Stimulated activated CD8-positive, alpha-beta memory T cell treated with anti-CD3 and anti-CD28 coated beads, Interleukin-7, amount 100 ng/mL, for 1 hour (primary cell): ENCODE measurements at places on chromosomes 1 and 21.

GRCh38 chr1:117608115-117608615, 2.3 kb downstream of the TENT5C start:
- no peak for DNase-seq

DNA sequence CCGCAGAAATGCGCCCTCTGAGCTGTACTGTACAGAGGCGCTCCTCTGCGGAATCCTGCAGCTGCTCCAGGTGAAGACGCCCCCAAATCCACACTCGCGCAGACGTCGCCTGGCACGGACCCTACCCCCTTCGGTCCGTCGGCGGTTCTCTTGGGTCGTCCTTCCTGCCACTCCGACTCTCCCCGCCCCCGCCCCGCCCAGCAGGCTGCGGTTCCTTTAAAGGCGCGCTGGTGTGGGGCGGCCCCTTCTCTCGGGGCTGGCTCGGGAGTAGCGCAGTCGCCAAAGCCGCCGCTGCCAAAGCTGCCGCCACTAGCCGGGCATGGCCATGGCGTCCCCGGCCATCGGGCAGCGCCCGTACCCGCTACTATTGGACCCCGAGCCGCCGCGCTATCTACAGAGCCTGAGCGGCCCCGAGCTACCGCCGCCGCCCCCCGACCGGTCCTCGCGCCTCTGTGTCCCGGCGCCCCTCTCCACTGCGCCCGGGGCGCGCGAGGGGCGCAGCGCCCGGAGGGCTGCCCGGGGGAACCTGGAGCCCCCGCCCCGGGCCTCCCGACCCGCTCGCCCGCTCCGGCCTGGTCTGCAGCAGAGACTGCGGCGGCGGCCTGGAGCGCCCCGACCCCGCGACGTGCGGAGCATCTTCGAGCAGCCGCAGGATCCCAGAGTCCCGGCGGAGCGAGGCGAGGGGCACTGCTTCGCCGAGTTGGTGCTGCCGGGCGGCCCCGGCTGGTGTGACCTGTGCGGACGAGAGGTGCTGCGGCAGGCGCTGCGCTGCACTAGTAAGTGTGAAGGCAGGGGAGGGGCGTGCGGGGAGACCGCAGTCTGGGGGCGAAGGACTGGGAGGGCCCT, at the start of gene RASSF5:
Gene RASSF5 (plus strand): TSS at position 248 of the 846 bp plus-strand sequence. CDS start 72 bp downstream, at position 320.
- DNase-seq = peak; percentile 59

- no peak for DNase-seq
Observed at GRCh38 chr1:156862997-156863599, 2.4 kb downstream of the NTRK1 start.

GRCh38 chr1:228174482-228175315, 9.1 kb downstream of the IBA57 start:
- no peak for DNase-seq

DNA sequence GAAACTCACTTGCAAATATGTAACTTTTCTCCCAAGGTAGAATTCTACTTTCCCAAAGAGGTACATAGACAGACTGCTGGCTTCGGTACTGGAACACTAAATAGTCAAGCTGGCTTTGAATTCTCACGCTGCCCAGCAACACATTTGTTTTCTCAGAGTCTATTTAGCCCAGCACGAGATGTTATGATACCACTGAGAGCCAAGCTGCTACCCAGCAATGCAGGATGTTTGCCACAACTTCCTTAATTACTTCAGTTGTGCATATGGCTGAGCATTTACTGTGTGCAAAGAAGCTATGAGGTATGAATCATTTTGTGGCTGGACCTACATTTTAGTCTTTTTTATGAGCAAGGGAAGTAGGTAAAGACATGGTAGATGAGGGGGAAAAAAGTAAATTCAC, 793.2 kb downstream of the PLA2G4A start:
- DNase-seq = no peak

- no peak for DNase-seq
Observed at GRCh38 chr1:102191723-102192122, 195.0 kb upstream of the OLFM3 start.

- no peak for DNase-seq
Observed at GRCh38 chr1:182215764-182216163, 154.3 kb upstream of the ZNF648 start.

DNA sequence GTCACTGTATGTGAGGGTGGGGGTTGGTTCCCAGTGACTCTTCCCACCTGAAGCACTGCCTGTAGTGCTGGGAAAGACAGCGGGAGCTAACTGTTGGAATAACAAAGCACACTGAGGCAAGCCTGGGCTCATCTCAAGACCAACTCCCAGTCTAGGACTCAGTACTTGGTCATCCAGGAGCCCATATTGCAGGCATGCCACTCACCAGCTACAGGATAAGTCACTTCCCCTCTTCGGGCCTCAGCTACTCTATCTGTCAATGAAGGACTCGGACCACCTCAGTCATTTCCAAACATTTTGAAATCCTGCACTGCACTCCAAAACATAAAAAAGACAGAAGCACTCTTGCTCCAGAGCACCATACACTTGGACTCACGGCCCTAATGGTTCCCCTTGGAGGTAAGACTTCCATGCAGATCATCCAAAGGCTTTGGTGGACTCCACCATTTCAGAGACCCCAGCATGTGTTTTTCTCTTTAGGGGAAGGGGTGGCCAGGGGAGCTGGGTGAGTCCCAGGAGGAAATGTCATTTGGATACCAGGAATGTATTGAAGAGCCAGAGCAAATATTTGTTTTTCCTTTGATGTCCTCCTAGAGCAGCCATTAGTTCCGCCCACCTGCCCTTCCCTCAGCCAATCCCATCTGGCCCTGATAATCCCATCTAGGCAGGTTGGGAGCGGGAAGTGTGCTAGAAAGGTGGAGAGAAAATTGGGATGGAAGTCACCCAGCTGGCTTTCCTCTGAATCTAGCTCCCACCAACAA, 3.1 kb downstream of the NUAK2 start:
- DNase-seq = no peak

DNA sequence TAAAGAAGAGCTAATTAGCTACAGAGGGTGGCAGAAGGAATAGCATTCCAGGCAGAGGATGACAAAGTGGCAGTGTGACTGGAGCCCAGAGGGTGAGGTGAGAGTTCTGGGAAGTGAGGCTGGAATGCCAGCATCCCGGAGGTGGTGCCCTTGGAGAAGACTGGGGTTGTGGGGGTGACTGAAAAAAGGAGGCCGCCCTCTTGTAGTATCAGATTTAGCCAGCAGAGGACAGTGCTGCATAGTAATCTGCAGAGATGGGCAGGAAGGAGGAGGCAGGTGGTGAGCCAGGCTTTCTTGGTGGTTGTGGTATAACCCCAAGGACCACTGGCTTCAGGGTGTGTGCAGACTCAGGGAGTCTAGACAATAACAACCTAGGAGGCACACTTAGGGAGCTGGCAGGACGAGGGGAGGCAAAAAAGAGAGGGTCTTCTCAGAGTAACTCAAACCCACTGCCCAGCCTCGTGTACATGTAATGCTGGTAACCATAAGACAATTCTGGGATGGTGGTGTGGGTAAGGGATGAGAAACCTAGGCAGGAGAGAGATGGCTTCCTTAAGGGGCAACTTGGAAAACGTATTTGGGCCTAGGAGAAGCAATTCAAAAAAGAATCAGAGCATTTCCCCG, 30.5 kb downstream of the MROH7 start:
- peak; percentile 37 for DNase-seq

DNA sequence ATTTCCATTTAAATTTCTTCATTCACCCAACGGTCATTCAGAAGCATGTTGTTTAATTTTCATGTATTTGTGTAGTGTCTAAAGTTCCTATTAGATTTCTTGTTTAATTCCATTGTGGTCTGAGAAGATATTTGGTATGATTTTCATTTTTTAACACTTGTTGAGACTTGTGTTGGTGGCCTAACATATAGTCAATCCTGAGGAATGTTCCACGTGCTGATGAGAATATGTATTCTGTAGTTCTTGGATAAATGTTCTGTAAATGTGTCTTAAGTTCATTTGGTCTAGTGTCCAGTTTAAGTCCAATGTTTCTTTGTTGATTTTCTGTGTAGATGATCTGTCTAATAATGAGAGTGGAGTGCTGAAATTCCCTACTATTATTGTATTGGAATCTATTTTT, 22.7 kb upstream of the LCE5A start:
- no peak for DNase-seq

GRCh38 chr1:212727386-212728181, 27.9 kb upstream of the BATF3 start:
- no peak for DNase-seq

GRCh38 chr1:245132771-245133170, 22.0 kb upstream of the KIF26B start:
- DNase-seq = no peak

DNA sequence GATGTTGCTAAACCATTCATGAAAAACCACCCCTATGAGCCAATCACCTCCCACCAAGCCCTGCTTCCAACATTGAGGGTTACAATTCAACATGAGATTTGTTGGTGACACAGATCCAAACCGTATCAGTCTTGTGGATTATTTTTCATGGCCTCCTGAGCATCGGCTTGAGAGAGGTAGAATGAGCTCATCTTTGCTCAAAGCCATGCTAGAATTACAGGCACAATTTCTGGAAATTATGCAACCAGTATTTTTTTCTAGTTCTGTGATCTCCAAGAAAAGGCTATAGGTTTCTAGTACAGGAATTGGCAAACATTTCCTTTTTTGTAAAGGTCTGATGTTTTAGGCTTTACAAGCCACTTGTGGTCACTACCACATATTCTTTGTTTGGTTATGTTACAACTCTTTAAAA, 219.4 kb downstream of the DUSP10 start:
- DNase-seq = no peak

DNA sequence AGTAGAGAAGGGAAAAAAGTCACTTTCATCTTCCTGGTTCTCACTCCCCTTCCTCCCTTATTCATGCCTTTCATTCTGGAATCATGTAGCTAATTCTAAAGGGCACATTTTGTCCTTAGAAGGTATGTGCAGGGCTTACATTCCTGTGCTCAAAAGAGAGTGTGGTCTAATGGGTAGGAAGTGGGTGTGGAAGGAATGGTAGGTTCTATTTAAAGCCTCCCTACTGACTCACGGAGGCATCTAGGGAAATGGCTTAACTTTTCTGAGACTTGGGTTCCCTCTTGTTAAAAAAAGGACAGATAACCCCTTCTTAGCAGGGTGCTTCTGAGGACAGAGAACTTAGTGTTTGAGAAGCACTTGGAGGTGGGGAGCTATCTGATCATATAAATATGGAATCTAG, 249.3 kb upstream of the DUSP10 start:
- DNase-seq = no peak

DNA sequence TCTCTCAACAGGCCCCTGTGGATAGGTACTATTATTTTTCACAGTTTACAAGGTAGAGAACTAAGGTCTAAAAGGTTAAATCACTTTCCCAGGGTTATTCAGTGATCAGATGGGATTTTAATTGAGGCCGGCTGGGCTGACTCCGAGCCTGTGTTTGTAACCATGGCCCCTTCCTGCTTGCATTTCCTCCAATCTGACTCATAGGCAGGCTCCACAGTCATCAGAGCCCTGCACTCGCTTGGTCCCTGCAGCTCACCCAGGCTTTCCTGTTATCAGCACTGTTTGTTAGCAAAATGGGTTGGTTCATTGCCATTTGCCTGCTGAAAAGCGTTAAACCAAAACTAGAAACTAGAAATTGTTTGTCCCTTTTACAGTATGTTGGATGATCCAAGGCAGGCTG, 41.4 kb upstream of the LMX1A start:
- no peak for DNase-seq

GRCh38 chr1:71156590-71156989, 75.8 kb upstream of the ZRANB2 start:
- DNase-seq = no peak

DNA sequence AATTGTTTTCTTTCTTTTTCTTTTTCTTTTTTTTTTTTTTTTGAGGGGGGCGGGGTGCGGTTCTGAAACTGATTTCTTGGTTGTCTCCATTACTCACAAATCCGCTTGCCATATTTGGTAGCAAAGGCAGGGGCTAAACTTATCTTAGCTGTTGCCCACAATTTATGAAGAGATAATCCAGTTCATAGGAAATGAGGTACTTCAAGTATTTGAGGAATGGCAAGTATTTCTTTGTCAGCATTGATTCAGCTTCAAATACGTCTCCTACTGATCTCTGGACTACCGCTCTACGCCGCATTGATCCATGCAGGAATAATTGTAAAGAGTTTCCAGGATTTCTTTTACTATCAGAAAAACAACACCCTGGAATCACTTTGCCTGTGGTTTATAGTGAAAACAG, 289.2 kb upstream of the DPYD start:
- no peak for DNase-seq

GRCh38 chr1:15382601-15383518, 26.8 kb upstream of the EFHD2 start:
- DNase-seq = no peak

- DNase-seq = no peak
Observed at GRCh38 chr1:180234369-180235076, 4.5 kb downstream of the LHX4 start.

GRCh38 chr1:89725011-89725370, 92.1 kb downstream of the LRRC8C start:
- DNase-seq = no peak

DNA sequence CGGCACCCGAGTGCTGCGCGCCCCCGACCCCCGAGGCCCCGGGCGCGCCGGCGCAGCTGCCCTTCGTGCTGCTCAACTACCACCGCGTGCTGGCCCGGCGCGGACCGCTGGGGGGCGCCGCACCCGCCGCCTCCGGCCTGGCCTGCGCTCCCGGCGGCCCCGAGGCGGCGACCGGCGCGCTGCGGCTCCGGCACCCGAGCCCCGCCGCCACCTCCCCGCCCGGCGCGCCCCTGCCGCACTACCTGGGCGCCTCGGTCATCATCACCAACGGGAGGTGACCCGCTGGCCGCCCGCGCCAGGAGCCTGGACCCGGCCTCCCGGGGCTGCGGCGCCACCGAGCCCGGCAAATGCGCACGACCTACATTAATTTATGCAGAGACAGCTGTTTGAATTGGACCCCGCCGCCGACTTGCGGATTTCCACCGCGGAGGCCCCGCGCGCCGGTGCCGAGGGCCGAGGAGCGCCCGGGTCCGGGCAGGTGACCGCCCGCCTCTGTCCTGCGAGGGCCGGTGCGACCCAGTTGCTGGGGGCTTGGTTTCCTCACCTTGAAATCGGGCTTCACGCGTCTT, 49.0 kb downstream of the SIM2 start:
- DNase-seq = no peak

DNA sequence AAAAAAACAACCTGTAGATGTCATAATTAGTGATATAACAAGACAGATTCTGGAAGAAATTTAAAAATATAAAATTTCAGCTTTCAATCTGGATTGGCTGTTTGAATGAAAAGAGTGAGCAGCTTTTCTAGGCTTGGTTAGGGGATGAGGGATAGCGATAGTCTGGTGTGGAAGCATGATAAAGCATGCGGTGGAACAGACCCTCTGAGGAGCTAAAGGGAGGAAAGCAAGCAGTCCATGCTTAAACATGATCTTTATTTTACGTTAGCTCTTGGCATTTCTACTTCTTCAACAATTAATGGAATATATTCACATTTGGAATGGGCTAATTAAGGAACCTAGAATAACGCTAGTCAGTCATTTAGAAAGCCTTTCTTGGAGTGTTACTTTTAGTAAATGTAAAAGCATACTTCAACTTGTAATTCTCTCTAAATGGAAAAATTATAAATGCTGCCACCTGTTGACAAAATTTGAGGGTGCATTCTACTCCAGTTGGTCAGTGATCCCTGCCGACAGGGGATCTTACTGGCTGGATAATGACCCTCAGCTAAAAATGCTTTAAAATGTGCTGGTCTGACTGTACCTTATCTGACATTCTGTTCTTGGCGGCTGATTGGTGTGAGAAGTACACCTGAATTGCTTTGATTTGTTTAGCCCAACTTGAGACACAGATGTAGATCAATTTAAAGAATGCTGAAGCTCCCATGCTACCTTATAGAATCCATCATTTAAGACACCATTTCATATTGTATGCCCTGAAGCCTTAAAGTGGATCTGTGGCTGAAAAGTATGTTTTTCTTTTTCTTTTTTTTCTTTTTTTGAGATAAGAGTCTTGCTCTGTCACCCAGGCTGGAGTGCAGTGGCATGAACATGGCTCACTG, 61.2 kb downstream of the AK4 start:
- DNase-seq = no peak
